H7 (cell line): ENCODE measurements at places on chromosomes 4 and X. TPM values are rescaled to one million over a fixed set of nuclear protein-coding genes. Genes with fewer than 3 reads are reported as not detected.

Gene MAGEA9B
- total RNA-seq = not detected in 2 replicates

Gene ADH7
- not detected in 2 replicates for total RNA-seq

- DNase-seq = no peak
Measured at GRCh38 chr4:83589279-83589678, 53.4 kb downstream of the GPAT3 start.

- no peak for DNase-seq
Measured at GRCh38 chr4:145565328-145565727, 53.9 kb upstream of the MMAA start.

GRCh38 chrX:45126158-45126557 lies 74.5 kb downstream of the DIPK2B start:
- DNase-seq = no peak

DNA sequence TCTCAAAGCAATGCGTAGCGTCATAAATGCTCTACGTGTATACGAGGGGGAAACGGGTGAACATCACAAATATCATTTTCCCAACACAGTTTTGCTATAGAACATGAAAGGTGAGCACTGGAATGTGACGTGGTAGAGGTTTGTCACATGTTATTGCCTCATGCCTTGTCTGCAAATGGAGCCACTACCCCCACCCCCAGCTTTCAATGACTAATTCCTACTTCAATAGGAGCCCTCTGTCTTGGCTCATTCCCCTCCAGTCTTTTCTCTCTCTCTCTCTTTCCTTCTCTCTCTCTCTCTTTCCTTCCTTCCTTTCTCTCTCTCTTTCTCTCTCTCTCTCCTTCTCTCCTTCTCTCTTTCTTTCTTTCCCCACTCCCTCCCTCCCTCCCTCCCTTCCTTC lies 127.0 kb downstream of the STOX2 start:
- no peak for DNase-seq
